Airway epithelial cell (primary cell): ENCODE measurements at places on chromosomes 2 and 18. TPM values are rescaled to one million over a fixed set of nuclear protein-coding genes. Genes with fewer than 3 reads are reported as not detected.

The HOXD12 gene
- total RNA-seq = not detected in 2 replicates

The FAM237A gene
- total RNA-seq = not detected in 2 replicates

The EGR4 gene
- not detected in 2 replicates for total RNA-seq

The TMEM178A gene
- total RNA-seq = 0.21 and 0.56 TPM in 2 replicates

The TNFAIP6 gene
- total RNA-seq = 0.35 TPM in 1 of 2 replicates, not detected in the other

The GNLY gene
- total RNA-seq = not detected in 2 replicates

The GAREM2 gene
- 0.05 and 0.42 TPM in 2 replicates for total RNA-seq

The AQP12A gene
- not detected in 2 replicates for total RNA-seq

The SATB2 gene
- total RNA-seq = 0.28 and 0.42 TPM in 2 replicates

The SNED1 gene
- total RNA-seq = 0.05 and 0.14 TPM in 2 replicates

The NAT8 gene
- not detected in 2 replicates for total RNA-seq

The TRABD2A gene
- 0.28 and 1.7 TPM in 2 replicates for total RNA-seq

The RAPGEF4 gene
- total RNA-seq = 1.4 and 1.7 TPM in 2 replicates
